ENCODE measurements at places on chromosomes 16 and 17.

DNA sequence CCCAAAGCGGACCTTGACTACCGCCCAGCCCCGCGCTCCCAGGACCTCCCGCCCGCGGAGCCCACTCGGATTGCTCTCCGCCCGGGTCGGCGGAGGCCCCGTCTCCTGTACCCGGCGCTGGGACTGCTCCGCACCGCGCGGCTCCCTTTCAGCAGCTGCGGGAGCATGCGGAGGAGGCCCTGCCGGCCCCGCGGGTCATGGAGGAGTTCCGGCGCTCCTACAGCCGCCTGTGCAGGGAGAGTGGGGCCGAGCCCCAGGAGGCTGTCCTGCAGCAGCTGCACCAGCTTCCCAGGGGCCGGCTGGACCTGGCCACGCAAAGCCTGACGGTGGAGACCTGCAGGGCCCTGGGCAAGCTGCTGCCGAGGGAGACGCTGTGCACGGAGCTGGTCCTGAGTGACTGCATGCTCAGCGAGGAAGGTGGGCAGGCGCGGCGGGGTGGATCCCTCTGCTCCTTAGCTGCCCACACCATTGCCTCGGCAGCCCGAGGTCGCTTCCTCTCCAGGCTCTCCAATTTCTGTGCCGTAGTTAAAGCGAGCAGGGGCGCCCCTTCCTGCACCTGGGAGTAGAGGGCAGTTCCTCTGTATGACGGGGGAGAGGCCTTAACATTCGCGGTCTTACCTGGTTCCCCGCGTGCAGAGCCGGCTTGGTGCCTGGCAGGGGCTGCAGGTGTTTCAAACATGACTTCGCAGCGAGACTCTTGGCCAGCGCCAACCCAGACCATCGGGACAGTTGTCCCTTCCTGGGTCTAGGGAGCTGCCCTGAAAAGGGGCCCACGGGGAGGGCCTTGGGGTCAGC is 539 bp downstream of the LRRC45 start:
- no peak for DNase-seq

DNA sequence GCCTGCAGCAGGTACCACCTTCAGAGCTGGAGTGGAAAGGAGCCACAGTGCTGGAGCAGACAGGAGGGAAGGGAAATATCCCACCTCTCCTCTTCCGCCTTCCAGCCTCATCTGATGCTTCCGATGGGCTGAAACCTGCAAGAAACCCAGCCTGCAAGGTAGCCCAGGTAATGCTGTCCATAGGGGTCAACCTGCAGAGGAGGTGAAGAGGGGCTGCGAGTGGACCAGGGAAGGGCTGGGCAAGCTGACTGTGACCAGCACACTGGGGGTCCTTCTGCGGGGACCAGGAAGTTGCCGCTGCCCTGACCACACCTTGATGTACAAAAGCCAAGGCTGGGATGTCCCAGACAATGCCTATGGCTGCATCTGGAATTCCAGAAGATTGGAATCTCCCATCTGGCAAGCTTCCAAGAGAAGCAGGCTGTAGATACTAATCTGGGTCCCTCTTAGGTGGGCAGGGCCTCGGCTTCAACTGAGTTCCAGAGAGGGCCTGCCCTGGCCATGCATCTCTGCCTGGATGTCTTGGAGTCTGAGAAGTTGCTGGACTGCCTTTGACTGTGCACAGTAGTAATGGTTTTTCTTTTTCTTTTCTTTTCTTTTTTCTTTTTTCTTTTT is 5.8 kb downstream of the FOXL1 start:
- no peak for DNase-seq

GRCh38 chr17:17141860-17142552 is 64.1 kb downstream of the PLD6 start:
- DNase-seq, result peak; percentile 42

GRCh38 chr16:35910409-35910808 is 2451.0 kb downstream of the TP53TG3F start:
- DNase-seq, result no peak

- no peak for DNase-seq
Measured at GRCh38 chr16:17983847-17984639, 352.5 kb downstream of the NPIPA8 start.

DNA sequence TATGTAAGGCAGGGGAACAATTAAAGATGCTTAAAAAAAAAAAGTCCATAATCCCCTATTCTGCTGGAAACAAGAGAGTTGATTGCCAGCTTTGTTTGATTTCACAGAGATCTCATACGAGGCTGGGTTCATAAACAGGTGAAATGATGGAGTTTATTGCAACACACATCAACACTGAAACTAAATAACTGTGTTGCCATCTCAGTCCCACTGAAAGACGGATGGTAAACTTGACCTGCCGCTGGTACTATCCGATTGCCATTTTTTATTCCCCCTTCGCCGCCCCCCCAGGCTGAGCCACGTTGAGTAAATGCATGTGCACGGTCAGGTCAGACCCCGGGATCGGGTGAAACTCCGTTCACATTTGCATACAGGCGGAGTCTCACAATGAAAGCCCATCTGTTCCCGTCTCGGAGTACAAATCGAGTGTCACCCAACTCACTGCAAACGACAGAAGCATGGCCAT is 119.2 kb downstream of the SKAP1 start:
- DNase-seq, result no peak

DNA sequence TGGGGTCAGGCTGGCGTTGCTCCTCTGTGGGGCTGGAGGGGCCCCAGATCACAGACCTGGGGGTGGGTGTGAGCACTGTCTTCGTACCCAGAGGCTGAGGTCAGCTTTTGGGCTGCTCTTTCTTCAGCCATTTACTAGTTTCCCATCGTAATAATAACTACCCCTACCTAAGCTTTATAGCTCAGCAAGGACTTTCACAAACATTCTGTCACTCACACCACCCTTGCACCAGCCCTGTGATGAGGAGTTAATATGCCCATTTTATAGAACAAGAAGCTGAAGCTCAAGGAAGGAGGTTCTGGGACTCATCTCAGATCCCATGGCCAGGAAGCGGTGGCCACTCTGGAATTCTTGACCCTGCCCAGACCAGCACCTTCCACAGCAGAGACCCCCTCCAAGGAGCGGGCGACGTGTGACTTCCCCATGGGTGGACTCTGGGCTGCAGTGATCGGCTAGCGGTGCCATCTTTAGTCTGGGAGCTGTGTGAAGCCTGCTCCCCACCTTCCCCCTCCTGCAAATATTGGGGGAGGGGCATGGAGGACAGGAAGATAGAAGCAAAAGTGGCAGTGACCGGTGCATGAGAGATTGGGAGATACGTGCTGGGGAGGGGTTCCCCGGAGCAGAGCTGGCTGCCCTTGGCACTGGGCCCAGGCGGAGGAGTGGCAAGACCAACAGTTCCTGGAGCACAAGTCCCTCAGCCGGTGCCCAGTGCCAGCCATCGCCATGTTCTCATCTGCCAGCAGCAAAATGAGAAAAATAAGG is 81.8 kb upstream of the TOB1 start:
- no peak for DNase-seq

DNA sequence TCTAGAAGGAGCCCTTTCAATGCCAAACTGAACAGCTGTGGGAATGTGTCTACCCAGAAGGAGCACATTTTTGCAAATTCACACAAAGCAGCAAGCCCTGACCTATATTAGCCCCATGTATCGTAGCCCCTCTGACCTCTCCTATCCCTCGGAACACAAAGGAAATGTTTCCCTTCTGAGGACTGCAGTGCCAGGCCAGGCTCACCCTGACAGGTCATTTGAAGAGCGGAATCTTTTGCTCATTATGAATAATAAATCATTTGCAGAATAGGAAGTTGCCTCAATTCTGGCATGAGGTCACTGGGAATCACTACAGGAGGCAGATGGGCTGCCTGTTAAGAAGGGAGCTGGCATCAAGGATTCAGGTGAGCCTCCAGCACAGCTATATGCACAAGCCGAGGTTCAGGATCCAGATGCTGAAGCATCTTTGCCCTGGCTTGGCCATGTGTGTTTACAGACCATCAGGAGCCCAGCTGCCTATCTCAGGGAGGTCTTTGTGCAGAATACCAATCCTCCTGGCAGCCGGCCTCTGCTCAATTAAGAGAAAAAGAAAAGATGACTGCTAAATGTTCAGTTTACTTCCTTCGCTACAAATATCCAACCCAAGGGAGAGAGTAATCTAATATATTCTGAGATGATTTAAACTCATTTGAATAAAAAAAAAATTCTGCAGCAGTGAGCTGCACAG is 119.4 kb downstream of the USP31 start:
- no peak for DNase-seq

GRCh38 chr16:69724981-69725479 is 1.3 kb downstream of the NQO1 start:
- DNase-seq, result no peak

DNA sequence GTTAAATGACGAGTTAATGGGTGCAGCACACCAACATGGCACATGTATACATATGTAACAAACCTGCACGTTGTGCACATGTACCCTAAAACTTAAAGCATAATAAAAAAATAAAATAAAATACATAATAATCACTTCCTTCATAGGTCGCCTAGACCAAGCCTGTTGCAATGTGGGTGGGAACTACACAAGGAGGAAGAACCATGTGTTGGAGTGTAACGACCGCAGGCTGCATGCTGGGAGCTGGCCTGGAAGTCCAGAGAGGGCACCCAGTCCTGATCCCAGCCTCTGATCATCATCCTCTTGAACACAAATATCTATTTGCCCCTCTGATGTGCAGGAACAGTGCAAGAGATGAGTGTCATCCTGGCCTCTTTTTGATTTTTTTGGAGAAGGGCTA is 224.7 kb upstream of the ASIC2 start:
- no peak for DNase-seq

DNA sequence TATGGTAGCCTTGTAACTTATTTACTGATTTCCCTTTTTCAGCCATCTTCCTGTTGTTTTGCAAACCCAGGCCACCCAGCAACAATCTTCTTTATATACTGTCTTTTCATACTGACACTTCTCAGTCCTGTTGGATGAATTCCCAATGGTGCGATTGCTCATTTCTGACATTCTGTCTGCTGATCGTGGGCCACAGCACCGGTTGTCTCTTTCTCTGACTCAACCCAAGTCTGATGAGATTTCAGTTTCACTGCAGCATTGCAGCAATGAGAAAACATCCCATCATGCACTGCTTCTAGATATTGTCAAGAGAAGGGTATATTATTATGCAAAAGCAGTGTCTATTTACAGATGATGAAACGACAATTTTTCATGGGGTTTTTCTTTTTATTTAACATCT is 349.2 kb upstream of the HSBP1 start:
- no peak for DNase-seq

GRCh38 chr17:15966183-15966878 is 21.4 kb downstream of the ADORA2B start:
- DNase-seq, result no peak

DNA sequence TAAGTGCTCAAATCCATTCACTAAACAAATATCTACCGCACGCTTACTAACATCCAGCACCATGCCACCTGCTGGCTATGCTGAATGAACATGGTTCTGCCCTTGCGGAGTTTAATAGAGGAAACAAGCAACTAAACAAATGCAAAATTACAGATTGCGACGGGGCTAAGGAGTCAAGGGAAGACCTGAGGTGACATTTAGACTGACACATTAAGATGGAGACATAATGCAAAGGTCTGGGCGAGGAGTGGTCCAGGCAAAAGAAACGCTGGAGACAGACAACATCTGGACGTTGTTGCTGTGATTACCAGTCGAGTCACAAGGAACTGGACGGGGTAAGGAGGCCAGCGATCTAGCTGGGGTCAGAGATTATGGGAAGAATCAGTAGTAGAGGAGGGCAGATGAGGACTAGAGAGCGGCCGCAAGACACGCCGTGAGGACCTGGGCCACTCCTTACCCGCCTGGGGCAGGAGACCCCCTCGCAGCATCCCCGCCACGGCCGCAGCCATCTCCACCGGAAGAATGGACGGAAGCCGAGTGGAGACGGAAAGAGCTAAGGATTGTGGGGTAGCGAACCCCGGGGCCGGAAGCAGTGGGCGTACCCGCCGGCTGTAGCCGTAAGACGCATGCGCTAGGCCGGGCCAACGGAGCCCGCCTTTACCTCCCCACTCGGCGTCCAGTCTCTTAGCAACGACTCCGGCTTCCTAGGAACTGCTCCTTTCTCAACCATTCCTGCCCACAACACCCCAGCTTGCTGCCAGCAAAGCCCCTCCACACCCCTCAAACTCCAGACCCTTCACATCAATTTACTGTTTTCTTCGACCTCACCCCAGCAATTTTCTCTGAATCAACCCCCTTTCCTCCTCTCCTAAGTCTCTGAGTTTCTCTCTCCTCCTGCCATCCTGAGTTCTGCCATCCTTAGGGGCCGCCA is at the start of the genes LRRC46 and MRPL10:
Gene LRRC46 (plus strand): TSS at position 668 of the 931 bp plus-strand sequence. CDS start 320 bp downstream, outside the sequence.
Gene MRPL10 (minus strand): TSS at position 539 of the 931 bp plus-strand sequence. CDS start 30 bp downstream, at position 509.
- DNase-seq, result peak; percentile 90

DNA sequence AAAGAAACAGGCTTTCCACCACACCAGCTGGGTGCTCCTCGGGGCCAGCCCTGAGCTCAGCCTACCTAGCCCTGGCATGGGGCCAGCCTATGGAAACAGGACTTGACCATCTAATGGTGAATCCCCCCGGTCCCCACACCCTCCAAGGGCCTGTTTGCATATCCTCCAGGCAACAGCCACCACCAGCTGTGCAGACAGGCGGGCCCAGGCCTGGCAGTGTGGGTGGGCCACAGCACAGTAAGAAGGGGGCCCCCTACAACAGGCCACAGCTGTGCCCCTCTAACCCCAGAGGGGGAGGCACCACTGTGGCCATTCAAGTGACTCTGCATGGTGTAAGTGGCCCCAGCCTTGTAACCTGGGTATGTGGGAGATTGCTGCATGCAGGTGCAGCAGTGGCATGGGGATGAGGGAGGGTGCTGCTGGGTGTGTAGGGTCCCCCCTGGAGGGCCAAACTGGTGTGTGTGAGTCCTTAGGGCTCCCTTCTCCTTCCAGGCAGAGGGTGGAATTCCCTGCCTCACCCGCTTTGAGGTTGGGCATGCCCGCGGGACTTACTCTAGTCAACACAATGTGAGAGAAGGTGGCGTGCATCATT is 148.2 kb downstream of the C16orf78 start:
- DNase-seq, result no peak

DNA sequence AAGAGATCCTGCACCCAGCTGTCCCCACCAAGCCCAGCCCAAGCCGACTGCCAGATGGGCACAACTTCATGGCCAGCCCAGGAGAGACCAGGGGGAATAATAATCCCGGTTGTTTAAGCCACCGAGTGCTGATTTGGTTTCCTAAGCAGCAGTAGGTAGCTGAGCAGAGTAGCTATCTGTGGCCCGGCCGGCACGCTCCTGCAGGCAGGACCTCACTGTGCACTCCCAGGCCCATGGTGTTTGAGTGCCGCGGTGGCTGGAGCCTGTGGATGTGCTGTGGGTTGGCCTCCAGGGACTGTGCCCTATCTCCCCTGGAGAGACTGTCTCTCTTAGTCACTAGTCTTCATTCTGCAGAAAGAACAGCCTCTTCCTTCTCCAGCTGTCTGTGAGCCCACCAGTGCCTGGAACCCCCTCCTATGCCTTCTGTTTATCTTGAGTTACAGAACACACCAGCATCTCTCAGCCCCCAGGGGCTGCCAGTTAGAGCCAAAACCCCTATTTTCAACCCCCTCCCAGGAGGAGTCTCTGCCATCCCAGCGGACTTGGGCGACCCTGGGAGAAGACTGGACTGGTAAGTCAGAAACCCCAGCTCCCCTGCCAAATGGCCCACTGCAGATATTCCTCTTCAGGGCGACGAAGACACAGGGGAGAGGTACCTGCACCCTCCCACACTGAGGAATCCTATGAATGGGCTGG is 152.0 kb downstream of the SDK2 start:
- no peak for DNase-seq

DNA sequence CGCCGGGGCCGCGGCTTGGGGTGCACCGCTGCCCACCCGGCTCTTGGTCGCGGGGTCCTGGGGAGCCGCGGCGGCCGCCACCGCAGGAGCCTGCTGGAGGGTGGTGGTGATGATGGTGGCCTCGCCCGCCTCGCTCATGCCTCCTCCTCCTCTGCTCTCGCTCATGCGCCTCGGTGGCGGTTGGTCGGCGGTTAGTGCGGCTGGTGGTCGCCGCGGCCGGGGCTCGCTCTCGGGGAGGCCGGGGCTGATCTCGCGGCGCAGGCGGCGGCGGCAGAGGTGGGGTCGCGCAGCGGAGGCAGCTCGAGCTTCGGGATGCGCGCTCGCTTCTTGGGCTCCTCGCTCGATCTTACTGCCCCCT is 41.6 kb downstream of the AHSP start:
- no peak for DNase-seq
